Stimulated activated naive CD4-positive, alpha-beta T cell (primary cell): ENCODE measurements at places on chromosomes 12 and 14.

DNA sequence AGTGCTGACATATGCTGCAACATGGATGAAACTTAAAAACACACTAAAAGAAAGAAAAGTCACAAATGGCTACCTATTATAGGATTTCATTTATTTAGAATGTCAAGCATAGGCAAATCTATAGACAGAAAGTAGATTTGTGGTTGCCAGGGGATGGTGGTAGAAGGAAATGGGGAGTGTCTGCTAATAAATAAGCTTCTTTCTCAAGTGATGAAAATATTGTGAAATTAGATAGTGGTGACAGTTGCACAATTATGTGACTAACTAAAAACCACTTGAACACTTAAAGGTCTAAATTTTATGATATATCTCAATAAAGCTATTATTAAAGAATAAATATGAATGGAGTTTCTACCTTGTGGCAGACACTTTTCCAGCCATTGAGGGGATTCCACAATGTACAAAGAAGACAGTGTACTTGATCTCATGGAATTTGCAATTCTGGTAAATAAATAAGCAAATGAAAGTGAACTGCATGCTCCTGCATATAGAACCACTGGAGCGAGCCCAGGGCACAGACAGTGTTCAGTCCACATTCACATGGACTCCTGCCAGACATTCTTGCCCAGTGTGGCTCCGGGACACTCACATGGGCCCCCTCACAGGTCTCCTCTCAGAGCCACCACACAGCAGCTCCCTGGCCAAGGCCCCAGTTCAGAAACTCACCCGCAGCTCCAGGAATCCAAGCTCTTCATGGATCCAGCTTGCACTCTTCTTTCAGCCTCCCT is 107.1 kb upstream of the ARID2 start:
- DNase-seq, result no peak

DNA sequence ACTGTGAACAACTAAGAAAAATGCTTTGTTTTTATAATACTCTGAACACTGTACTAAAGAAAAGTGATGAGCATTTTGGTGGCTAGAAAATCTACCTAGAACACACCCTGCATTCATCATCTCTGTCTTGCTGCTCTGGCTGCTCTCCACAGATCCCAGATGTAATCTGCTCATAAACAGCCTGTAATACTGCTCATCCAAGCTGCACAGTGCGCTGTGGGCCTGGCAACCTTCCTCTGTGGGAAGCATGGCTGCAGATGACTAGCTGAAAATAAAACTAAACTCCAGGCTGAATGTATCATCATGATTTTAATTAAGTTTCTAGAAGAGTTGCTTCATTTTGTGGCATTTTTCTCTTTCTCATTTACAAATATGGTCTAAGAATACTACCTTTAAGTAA is 200.7 kb downstream of the SLC2A13 start:
- no peak for DNase-seq

GRCh38 chr14:53355581-53356112 is 202.5 kb upstream of the DDHD1 start:
- no peak for DNase-seq

DNA sequence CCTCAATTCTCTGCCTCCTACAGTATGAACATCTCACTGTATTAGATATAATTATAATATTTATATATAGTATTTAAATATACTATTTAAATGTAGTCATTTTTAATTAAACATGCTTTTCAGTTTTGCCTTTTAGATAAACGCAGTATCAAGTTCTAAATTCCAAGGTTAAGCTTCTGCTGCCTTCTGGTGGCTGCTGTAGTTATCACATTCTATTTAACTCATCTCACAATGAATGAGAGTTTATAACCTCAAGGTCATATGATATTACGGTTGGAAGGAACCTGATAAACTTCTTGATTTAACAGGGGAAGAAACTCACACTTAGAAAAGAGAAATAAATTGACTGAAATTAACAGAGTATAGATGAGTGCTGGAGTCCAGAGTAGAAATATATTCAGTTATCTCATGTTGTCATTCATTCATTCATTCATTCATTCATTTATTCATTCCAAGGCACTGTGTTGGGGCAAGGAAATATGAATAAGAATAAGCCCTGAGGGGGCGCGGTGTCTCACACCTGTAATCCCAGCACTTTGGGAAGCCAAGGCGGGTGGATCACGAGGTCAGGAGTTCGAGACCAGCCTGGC is 31.9 kb downstream of the GUCY2C start:
- peak; percentile 27 for DNase-seq

DNA sequence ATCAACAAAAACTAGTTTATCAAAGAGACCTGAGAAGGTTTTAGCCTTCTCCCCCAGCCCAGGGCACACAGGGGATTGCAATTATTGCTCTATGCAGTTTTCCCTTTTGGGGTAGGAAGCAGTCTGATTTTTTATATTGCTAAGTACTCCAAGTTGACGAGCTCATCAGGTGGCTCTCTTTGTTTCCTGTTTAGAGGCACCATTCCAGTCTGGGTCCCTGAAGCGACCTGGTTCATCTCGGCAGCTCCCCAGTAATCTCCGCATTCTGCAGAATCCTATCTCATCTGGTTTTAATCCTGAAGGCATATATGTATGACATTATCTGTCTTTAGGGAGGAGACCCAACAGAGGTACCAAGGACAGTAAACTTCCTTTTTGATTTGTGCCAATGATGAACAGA is 56.3 kb downstream of the BHLHE41 start:
- no peak for DNase-seq

- no peak for DNase-seq
These were observed 1.1 kb upstream of the NUDT4 start for GRCh38 chr12:93376436-93377251.

DNA sequence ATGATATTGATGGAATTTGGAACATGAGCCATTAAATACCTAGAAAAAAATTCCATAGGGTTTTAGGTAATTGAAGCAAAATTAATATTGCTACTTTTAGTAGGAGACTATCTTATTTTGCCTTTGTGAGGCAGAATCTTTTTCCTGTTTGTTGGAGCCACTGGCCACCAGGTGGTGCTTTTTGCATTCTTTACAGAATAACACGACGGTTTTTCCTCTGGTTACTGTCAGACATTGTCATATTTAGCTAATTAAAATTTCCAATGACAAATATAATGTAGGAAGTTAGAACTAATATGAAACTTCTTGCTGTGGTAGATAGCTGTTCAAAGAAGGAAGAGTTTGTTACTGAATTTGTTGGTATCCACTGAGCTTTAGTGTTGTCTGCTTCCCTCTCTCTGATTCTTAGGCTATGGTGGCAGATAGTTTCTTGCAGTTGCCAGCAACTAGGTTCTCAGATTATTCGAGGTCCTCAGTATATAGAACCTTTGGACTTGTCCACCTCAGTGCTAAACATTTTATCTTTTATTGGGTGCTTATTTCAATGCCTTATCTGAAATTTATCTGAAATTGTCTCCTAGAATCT is 25.7 kb downstream of the RAB21 start:
- peak; percentile 10 for DNase-seq

DNA sequence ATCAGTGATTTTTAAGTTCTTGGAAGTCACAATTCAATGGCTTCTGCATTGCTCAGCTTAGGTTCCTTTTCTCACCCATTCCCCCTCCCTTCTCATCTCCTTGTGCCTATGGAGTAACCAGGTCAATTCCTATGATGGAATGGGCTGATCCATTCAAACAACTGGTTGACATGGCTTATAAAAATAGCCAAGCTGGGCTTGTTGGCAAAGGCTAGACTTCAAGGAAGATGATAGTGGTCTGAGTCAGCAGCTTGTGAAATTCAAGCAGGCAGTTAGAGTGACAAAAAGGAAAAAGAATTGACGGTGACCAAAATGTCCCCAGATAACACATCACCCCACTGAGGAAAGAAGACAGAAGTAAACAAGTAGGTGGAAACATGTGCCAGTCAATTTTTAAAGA is 119.9 kb upstream of the PCED1B start:
- no peak for DNase-seq

- no peak for DNase-seq
These were observed 8.5 kb downstream of the SLC17A8 start for GRCh38 chr12:100365411-100365810.

DNA sequence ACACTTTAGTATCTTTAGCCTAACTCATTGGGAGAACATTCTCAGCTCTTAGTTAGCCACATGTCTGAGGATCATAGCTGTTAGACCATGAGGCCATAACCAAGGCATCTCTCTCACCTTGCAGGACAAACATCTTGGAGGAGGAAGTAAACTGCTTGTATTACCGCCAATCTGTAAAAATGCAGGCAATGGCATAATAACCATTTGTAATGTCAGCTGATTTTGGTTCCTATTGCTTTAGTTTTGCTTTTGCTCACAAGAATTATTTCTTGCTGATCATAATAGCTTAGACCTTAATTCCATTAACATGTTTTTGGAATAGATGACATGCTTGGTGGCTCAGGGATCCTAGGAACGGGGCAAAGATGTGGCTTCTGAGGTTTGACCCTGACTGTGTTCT is 16.4 kb upstream of the GSG1 start:
- no peak for DNase-seq

GRCh38 chr14:92351750-92352149 is 28.8 kb downstream of the SLC24A4 start:
- DNase-seq, result no peak

DNA sequence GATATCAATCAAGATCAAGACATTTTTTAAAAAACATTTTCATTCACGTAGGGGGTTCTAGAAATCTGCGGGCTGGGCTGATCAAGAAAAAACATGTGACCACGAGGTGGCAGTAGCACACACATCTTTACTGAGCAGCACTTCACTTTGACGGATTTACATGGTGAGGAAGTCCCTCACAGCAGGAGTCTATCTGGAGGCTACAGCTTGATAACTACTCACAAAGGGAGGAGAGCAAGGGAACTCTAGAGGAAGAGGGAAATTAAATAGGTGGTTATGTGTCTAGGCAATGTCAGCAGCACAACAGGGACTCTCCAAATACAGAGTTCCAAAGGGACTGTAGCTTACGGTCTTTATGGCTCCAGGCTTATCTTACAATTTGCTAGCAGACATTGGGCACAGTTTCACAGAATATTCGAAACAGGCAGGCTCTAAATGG is 248.1 kb downstream of the DPY19L2 start:
- DNase-seq, result no peak

DNA sequence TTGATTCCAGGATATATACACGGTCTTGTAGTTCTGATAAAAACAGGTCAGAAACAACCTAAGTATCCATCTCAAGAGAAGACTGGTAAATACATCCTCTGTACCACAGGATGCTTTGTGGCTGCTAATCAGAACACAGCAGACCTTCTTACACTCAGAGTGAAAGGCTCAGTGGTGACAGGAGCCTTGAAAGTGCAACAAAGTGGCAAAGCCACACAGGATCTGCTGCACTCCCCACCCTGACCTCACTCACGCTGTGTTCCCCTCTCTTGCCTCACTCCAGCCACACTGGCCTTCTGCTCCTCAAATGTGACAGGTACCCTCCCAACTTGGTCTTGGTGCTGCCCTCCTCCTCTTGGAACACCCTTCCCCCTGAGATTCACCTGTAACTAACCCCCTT is 98.1 kb upstream of the GRIP1 start:
- peak; percentile 40 for DNase-seq

DNA sequence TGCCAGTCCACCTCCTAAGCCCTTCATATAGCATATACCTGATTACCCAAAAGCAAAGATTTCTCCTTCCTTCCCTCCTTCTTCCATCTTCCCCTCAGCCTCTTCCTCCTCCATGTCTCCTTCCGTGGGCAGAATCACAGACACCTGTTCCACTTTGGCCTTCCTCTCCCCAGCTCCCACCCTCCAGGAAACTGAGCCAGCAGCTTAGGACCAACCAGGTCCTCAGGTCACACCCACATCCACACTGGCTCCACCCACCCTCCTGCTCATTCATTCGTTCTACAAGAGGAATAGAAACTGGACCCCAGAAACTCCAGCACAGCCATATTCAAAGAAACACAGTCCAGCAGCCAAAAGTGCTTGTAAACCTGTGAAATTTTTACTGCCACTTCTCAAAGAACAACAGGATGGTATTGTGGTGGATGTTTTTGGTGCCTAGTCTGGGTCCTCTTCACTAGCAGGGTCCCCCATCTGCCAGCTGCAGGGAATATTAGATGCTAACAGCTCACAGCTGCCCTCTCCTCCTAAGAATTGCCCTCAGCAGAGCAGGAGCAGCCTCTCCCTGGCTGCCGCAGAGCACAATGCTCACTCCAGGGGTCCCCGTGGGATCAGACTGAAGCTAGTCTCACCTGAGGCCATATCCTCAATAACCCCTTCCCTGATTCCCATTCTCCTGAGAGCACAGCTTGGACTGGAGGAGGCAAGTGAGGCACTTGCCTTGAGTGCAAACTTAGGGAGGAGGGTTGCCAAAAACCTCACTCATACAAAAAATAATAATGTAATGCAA is 18.4 kb downstream of the CMKLR1 start:
- DNase-seq, result no peak

DNA sequence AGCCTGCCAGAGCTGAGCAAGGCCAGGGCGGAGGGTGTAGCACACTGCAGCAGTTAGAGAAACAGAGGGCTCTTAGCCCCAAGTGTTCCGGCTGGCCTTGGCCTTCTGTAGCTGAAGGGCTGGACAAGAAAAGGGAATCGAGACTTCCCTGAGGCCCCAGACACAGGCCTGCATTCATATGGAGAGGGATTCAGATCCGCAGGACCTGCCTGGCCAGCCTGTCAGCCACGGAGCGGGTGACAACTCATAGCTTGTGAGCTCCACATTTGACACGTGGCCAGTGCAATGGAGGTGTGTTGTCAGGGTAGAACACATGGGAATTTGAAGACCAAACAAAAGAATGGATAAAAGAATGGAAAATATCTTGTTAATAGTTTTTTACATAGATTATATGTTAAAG is 182.2 kb upstream of the GSC start:
- no peak for DNase-seq

GRCh38 chr14:52080158-52080800 is 11.4 kb upstream of the NID2 start:
- no peak for DNase-seq

DNA sequence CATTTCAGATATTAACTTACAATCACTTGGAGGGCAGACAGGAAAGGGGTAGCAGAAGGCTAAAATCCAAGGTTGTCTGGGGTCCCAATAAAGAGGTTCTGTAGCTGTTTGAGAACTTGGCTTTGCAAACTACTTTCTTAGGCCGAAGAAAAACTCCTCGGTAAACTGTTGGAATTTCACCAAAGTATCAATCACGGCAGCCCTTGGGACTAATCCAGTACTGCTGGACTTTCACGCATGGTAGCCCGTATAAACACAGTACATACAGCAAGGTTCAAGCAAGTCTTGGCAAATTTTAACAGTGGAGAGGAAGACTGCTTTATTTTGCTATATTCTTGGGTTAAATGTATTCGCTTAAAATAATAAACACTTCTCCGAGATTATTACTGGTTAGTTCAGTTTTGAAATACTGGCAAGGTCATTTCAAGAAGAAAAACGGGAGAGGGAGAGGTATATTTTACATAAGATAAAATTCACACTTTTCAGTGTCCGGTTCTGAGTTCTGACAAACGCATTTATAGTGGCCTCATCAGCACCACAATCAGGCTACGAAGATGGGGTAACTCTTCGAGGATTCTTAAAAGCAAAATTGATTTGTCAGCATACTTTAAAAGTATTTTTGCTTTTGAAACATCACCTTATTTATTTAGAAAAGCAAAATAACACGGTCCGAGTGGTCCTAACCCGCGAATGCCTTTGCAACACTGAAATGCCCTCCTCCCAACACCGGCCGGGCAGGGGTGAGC is 1.3 kb downstream of the SETD3 start:
- DNase-seq, result no peak

- no peak for DNase-seq
These were observed 8.1 kb upstream of the CMAS start for GRCh38 chr12:22037947-22038346.

- DNase-seq, result no peak
These were observed 174.6 kb downstream of the CACNA1C start for GRCh38 chr12:2227360-2227759.
